ENCODE measurements at places on chromosomes 13 and 19. TPM values are rescaled to one million over a fixed set of nuclear protein-coding genes. Genes with fewer than 3 reads are reported as not detected.

GRCh38 chr13:95644601-95645052 lies at the start of gene DZIP1:
Gene DZIP1 (minus strand): TSS chr13:95644706. CDS start chr13:95642029, 2,677 bp downstream.
- no peak within 1 kb of the TSS for H3K27ac ChIP-seq
- H3K36me3 ChIP-seq, result no peaks in the 10 kb centered on the region
- peak; percentile 40 for DNase-seq
- H3K4me3 ChIP-seq, result peak within 1 kb of the TSS; percentile 70
- H3K4me1 ChIP-seq, result peaks cover 7% of the 10 kb centered on the region

CYP2A7 gene
- not detected for total RNA-seq

DNA sequence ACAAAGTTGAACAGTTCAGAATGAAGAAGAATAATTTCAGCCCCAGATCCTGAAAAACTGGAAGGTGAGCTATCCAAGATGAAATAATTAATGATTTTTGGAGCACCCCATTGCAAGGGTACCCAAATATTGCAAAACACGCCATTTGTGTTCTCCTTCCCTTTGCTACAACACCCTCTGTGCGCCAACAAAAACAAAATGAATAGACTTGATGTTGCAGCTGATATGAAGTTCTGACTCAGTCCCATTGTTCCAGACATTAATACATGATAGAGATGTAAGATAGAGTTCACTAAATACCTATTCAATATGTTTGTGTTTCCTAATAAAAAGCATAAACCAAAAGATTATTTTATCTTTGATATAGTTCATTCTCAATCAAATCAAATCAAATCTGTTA lies 287.5 kb upstream of the SOX21 start:
- peaks cover 5% of the 10 kb centered on the region for H3K4me1 ChIP-seq
- no peaks in the 10 kb centered on the region for H3K27me3 ChIP-seq
- H3K4me3 ChIP-seq, result no peak overlapping the region
- no peaks in the 10 kb centered on the region for H3K36me3 ChIP-seq
- DNase-seq, result peak; percentile 40
- no peak overlapping the region for H3K27ac ChIP-seq

DNA sequence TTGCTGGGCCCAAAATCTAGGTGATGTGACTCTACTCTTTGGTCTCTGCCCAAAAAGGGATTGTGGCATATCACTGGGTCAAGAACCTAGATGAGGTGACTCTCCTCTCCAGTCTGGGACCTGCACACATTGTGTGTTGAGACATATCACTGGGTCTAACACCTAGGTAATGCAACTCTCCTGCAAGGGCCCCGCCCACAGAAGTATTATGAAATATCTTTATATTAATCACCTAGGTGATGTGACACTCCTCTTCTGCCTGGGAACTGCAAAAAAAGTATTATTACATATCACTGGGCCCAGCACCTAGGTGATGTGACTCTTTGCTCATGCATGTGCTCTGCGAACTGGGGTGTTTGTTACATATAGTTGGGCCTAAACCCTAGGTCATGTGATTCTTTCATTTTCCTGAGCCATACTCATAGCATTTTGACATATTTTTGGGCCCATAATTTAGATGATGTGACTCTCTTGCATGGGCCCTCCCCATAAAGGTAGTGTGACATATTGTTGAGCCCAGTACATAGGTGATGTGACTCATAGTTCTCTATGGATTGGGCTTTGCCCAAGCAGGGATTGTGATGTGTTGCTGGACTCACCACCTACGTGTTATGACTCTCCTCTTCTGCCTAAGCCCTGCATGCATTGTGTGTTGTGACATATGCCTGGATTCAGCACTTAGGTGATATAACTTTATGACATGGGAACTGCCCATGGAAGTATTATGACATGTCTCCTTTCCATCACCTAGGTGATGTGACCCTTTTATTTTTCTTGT lies 11.2 kb upstream of the ZNF681 start:
- peak overlapping the region; percentile 96 for H3K27ac ChIP-seq
- peaks cover 65% of the 10 kb centered on the region for H3K36me3 ChIP-seq
